PC-3 (cell line): ENCODE measurements at places on chromosomes 1 and 21. TPM values are rescaled to one million over a fixed set of nuclear protein-coding genes. Genes with fewer than 3 reads are reported as not detected.

- peaks cover 37% of the 10 kb centered on the region for H3K4me1 ChIP-seq
- no peaks in the 10 kb centered on the region for H3K36me3 ChIP-seq
- no peaks in the 10 kb centered on the region for H3K27me3 ChIP-seq
- peak overlapping the region; percentile 69 for H3K4me3 ChIP-seq
- peak overlapping the region; percentile 96 for H3K27ac ChIP-seq
- peak; percentile 91 for DNase-seq
Measured at GRCh38 chr1:150560576-150561253, 11.5 kb downstream of the ADAMTSL4 start.

DNA sequence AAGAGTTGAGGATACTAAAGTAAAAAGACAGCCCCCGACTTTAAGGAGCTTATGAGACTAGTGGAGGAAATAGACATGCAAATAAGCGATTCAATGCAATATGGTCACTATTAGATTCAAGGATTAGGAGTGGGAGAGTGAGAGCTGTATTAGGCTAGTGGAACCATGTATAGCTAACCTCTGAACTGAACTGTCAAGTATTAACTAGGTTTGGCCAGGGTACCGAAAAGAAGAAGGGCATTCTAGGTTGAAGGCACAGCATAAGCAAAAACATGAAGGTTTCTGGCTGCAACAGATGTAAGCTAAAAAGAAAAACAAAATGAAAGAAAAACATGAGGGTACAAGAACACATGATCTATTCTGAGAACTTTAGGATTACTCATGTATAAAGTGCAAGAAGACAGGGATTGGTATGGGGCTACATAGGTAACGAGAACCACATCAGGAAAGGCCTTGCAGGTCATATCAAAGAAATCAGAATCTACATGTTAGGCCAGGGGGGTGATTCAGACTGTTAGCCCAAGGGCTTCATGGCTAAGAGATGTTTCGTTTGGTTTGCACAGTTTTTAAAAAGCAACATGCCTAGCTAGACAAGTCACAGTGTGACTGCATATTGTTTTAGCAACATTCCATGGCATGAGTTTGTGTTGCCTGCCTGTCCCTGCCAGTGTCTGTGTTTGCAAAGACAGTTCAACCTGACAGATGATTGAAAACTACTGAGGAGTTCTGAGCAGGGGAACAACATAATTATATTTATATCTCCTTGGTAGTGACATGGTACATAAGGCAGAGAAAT, 54.4 kb upstream of the HAO2 start:
- peaks cover 50% of the 10 kb centered on the region for H3K27me3 ChIP-seq
- H3K4me3 ChIP-seq: no peak overlapping the region
- no peaks in the 10 kb centered on the region for H3K36me3 ChIP-seq
- H3K4me1 ChIP-seq: no peaks in the 10 kb centered on the region

GRCh38 chr1:26122988-26123973, 11.7 kb downstream of the PDIK1L start:
- peaks cover 8% of the 10 kb centered on the region; the same call in 1 of the 2 replicates for H3K36me3 ChIP-seq
- peak overlapping the region; percentile 94 for H3K27ac ChIP-seq
- DNase-seq: peak; percentile 78
- peaks cover 69% of the 10 kb centered on the region for H3K4me1 ChIP-seq
- no peaks in the 10 kb centered on the region for H3K27me3 ChIP-seq

DNA sequence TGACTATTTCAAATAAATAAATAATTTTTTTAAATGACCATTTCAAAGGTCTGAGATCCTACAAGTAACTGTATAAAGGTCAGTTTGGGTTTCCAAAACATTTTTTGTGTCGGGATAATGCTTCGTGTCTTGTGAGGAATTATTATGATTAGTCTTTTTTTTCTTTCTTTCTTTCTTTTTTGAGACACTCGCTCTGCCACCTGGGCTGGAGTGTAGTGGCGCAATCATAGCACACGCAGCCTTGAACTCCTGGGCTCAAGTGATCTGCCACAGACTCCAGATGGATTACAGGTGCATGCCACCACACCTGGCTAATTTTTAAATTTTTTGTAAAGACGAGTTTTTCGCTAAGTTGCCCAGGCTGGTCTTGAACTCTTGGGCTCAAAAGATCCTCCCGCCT, 1.9 kb upstream of the SDE2 start:
- H3K4me3 ChIP-seq: no peak overlapping the region
- no peak overlapping the region for H3K27ac ChIP-seq
- peaks cover 23% of the 10 kb centered on the region for H3K4me1 ChIP-seq
- no peaks in the 10 kb centered on the region for H3K27me3 ChIP-seq
- no peak for DNase-seq

DNA sequence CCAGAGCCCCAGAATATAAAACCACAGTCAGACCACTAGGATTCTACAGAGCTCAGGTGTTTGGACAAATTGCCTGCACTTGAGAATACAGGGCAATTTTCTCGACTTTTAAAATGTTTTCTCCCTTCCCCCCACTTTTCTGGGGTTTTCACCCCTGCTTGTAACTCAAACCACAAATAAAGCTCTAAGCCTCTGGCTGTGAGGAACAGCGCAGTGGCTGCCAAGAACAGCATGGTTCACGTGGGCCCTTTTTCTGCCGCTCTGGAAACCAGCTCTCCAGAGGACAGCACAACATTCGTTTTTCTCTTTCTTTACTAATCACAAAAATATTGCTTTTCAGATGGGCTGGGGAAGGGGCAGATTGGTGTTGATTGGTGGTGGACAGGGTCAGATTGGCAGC, 102.2 kb upstream of the JUN start:
- no peak overlapping the region for H3K4me3 ChIP-seq
- DNase-seq: no peak
- no peaks in the 10 kb centered on the region for H3K27me3 ChIP-seq
- no peak overlapping the region for H3K27ac ChIP-seq
- no peaks in the 10 kb centered on the region for H3K36me3 ChIP-seq
- H3K4me1 ChIP-seq: peaks cover 51% of the 10 kb centered on the region

DNA sequence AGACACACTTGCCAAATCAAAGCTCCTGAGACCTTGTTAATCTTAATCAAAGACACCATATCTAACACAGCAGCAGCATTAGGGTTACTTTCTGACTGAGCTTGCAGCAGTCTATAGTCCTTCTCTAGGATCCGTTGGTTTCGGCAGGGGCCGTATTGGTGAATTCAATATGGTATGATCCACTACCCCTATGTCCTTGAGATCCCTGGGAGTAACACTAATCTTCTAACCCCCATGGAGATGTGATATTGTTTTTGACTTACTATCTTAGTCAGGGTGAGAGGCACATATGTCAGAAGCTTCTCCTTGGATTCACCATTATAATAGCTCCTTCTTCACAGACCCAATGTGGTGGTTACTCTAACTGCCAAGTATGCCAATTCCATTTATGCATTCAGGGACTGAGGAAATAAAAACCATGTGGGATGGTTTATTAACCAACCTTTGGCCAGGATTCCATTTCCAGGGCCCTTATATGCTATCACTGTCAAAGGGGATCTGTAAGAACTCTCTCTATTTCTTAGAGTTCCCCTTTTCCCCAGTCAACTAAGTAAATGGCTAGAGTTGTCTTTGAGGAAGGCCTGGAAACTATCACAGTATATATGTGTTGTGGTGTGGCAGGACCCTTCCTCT, 673.6 kb upstream of the USP24 start:
- no peak overlapping the region for H3K27ac ChIP-seq
- H3K4me1 ChIP-seq: no peaks in the 10 kb centered on the region
- no peaks in the 10 kb centered on the region for H3K36me3 ChIP-seq
- no peak for DNase-seq
- H3K27me3 ChIP-seq: no peaks in the 10 kb centered on the region

Gene PADI1
- total RNA-seq: 0.35 and 0.73 TPM in 2 replicates

Gene VWA5B1
- not detected in 2 replicates for total RNA-seq

GRCh38 chr1:178870944-178871343, at the start of gene ANGPTL1:
Gene ANGPTL1, minus strand, starts transcription at chr1:178871077. Its CDS starts 5,301 bp downstream, at chr1:178865776.
- H3K27ac ChIP-seq: no peak within 1 kb of the TSS
- H3K4me3 ChIP-seq: no peak within 1 kb of the TSS
- no peak for DNase-seq
- no peaks in the 10 kb centered on the region for H3K36me3 ChIP-seq

DNA sequence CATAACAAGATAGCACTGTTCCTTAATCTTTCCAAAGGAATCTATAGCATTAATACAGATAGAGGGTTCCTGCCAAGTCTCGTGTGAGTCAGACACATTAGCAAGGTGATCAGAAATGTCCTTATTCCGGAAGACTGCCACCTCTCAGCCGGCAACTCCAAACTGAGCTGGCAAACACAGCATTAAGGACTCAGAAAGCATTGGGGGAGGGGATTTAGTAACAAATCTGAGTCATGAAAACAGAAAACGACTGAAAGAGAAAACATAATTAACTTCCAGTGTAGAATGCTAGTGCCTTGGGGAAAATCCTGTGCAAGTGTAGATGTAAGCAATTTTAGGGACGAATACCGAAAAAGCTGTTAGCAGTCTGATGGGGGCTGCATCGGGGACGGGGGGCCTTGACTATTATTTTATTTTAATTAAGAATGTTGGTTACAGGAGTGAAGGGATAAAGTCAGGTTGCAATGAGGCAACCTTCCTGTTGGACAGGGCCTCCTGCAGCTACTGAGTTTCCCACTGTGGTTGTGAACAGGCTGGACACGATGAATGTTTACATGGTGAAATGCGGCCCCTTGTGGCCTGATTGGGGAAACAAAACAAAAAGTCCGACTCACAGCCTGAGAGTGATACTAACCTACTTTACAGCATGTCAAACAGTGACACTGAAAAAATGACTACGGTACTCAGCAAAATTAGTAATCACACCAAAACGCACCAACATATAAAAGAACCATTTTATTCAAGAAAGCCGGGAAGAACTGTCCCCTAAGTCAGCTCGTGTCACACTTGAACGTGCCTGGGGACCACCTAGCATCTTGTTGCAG, 20.7 kb downstream of the MIS18A start:
- peaks cover 14% of the 10 kb centered on the region for H3K4me1 ChIP-seq
- H3K4me3 ChIP-seq: no peak overlapping the region
- peaks cover 7% of the 10 kb centered on the region; the same call in 1 of the 2 replicates for H3K27me3 ChIP-seq
- H3K27ac ChIP-seq: no peak overlapping the region

Gene BTBD19
- 0.58 and 4.3 TPM in 2 replicates for total RNA-seq

DNA sequence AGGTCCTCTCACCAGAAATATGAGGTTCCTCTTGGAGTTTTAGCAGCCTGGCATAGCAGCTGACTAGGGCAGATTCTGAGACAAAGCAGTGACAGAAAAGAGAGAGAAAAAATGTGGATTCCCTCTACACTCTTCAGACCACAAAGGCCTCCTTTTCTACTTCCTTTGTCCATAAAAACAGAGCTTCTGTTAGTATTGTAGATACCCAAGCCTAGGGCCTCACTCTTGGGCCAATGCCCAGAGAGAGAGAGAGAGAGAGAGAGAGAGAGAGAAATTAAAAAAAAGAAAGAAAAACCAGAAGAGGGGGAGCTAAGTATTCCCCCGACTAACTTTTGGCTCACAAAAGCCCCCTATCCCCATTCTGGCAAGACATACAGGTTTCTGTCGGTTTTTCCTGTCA, 2.4 kb upstream of the ZRANB2 start:
- H3K4me1 ChIP-seq: peaks cover 70% of the 10 kb centered on the region
- no peak overlapping the region for H3K4me3 ChIP-seq
- H3K36me3 ChIP-seq: peaks cover 8% of the 10 kb centered on the region
- no peaks in the 10 kb centered on the region for H3K27me3 ChIP-seq

DNA sequence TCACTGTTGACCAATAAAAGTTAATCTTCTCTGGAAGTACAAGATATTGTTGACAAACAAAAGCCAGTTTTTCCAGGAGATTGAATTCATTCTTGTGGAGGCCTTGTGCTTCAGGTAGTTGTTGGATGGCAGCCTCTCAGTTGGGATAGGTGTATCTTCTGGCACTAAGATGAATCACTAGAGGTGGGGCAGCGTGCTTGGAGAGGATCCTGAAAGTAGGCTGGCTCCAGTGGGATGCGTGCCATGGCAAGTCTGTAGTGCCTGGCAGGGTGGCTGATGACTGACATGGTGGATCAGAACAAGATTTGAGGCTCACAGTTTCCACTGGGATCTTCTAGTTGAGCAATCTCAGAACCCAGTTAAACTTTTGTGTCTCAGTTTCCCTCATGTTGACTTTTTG, 2.4 kb downstream of the VPS13D start:
- no peaks in the 10 kb centered on the region for H3K27me3 ChIP-seq
- peaks cover 6% of the 10 kb centered on the region; the same call in 1 of the 2 replicates for H3K36me3 ChIP-seq
- H3K4me3 ChIP-seq: no peak overlapping the region
- DNase-seq: peak; percentile 78
- H3K27ac ChIP-seq: no peak overlapping the region; the same call in 1 of the 2 replicates

Gene CD1D
- not detected in 2 replicates for total RNA-seq

GRCh38 chr1:1511533-1512285, at the start of gene ATAD3A:
Gene ATAD3A, plus strand, starts transcription at chr1:1512162. Its CDS starts 107 bp downstream, at chr1:1512269.
- peaks cover 9% of the 10 kb centered on the region for H3K4me1 ChIP-seq
- H3K36me3 ChIP-seq: peaks cover 10% of the 10 kb centered on the region
- H3K27ac ChIP-seq: peak within 1 kb of the TSS; percentile 85
- peak within 1 kb of the TSS; percentile 91 for H3K4me3 ChIP-seq
- peak; percentile 100 for DNase-seq
- no peaks in the 10 kb centered on the region for H3K27me3 ChIP-seq

Gene TEX50
- total RNA-seq: not detected in 2 replicates

GRCh38 chr1:183942933-183943693, 94.4 kb downstream of the COLGALT2 start:
- peak; percentile 79 for DNase-seq
- H3K36me3 ChIP-seq: no peaks in the 10 kb centered on the region
- no peaks in the 10 kb centered on the region for H3K27me3 ChIP-seq
- H3K27ac ChIP-seq: peak overlapping the region; percentile 51

DNA sequence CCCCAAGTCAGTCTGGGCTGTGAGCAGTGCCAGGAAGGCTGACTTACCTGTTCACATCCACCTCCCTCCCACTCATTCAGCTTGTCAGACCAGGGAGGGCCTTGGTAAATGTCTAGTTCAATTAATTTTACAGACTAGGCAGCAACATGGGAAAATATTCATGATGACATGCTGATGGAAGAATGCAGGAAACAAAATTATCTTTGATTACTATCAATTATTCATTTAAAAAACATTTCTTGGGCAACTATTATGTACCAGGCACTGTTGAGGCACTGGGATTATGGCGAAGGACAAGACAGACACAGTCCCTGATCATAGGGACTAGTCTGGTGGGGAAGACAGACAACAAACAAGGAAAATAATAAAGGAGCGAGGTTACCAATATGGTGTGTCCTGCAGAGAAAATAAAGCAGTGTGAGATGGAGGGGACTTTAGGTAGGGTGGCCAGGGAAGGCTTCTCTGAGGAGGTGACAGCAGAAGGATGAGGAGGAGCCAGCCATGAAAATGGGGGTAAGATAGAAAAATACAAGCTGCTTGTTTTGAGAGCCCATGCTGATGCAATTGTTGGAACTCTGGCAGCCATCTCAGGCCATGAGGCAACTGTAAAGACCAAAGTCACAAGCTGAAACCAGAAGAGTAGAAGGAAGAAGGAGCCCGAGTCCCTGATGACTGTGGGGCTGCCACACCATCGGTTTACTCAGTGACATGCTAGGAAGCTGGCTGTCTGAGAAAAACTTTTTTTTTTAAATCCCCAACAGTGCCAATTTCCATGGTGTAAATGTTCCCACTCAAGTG, 14.0 kb downstream of the TRIM62 start:
- H3K4me1 ChIP-seq: 0 out of 2 replicates have a peak, but pooled peaks cover 6% of the 10 kb centered on the region
- H3K27ac ChIP-seq: no peak overlapping the region
- no peaks in the 10 kb centered on the region for H3K36me3 ChIP-seq
- DNase-seq: no peak

GRCh38 chr1:94304553-94304952, 67.2 kb upstream of the ARHGAP29 start:
- no peaks in the 10 kb centered on the region for H3K27me3 ChIP-seq
- DNase-seq: peak; percentile 88
- peak overlapping the region; percentile 82 for H3K27ac ChIP-seq
- no peak overlapping the region for H3K4me3 ChIP-seq
- H3K4me1 ChIP-seq: peaks cover 61% of the 10 kb centered on the region
- H3K36me3 ChIP-seq: no peaks in the 10 kb centered on the region
